ENCODE measurements at places on chromosomes 6 and 20.

GRCh38 chr6:116994447-116994846, 117.4 kb downstream of the RFX6 start:
- no peak for DNase-seq

DNA sequence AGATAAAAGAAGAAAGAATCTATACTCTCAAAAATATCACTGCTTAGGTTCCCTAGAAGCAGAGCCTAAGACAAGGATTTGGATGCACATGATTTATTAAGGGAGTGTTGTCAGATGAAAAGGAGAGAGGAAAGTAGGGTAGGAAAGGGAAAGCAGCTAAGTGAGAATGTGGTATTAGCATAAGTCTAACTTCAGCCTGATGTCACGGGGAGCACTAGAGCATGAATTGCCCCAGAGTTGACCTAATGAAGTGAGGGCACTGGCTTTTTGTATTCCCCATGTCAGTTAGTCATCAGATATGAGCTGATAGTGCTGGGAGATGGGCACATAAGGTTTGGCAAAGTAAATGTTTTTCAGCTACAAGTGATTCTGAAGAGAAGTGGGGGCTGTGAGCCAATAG, 129.0 kb upstream of the THEMIS start:
- no peak for DNase-seq

DNA sequence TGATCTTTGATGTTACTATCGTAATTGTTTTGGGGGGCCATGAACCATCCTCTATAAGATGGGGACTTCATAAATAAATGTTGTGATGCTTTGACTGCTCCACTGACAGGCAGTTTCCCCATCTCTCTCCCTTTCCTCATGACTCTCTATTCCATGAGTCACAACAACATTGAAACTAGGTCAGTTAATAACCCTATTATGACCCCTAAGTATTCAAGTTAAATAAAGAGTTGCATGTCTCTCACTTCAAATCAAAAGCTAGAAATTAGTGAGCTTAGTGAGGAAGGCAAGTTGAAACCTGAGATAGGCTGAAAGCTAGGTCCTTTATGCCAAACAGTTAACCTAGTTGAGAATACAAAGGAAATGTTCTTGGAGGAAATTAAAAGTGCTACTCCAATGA, 491.0 kb downstream of the HAO1 start:
- DNase-seq: no peak

GRCh38 chr6:89433252-89434149, 549 bp downstream of the ANKRD6 start:
- peak; percentile 52 for DNase-seq

GRCh38 chr6:149053848-149054558, 263.5 kb upstream of the TAB2 start:
- DNase-seq: no peak

GRCh38 chr6:156347656-156348055, 429.5 kb upstream of the ARID1B start:
- DNase-seq: no peak

- DNase-seq: no peak
These were observed 27.3 kb downstream of the RRBP1 start for GRCh38 chr20:17654649-17655285.

DNA sequence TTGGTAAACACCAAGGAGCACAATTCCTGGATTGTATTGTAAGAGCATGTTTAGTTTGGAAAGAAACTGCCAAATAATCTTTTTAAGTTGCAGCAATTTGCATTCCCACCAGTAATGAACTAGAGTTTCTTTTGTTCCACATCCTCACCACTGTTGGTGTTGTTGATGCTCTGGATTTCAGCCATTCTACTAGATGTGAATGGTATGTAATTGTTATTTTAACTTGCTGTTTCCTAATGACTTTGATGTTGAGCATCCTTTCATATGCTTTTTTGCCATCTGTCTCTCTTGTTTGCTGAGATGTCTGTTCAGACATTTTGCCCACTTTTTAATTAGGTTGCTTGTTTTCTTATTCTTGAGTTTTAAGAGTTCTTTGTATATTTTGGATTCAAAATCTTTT, 1654.1 kb downstream of the GRIK2 start:
- no peak for DNase-seq

DNA sequence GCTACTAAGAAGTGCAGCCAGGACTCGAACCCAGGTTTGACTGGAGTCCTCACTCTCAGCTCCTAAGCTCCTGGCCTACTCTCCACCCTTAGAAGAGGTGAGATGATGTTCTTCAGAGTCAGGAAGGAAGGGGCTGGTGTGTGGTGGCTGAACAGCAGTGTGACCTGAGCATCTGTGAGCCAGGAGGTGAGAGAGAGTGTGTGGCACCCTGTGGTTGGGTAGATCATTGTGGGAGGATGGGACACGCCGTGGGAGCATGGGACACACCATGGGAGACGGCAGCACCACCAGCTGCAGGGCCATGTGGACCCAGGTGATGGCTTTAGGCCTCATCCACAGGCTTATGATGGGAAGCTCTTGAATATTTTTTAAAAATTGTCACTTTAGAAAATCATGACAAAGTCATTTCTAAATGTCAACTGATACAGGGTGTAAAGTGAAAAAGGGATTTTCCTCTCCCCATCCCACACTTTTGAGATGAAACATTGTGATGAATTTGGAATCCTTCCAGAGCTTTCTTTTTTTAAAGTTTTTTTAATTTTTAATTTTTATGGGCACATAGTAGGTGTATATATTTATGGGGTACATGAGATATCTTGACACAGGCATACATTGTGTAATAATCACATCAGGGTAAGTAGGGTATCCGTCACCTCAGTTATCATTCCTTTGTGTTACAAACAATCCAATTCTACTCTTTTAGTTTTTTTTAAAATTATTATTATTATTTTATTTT, 31.6 kb downstream of the SRC start:
- no peak for DNase-seq

DNA sequence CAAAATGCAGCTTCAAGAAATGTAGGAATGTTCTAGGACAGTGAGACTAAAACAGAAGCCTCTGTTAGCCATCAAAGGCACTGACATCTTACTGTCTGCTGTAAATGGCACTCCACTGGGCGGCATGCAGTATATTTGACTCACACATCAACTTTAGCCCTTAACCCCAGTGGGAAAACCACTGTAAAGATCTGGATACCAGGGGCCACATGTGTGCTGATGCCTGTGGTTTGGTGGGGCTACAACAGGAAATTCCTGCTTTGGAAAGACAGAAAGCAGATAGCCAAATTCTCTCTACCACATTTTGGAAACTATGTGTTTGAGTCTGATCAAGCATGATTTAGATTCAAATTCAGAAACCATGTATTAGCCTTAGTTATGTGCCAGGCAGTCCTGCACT, 4.3 kb downstream of the PFDN4 start:
- no peak for DNase-seq

GRCh38 chr6:110385458-110385863, 27.3 kb upstream of the METTL24 start:
- DNase-seq: no peak

DNA sequence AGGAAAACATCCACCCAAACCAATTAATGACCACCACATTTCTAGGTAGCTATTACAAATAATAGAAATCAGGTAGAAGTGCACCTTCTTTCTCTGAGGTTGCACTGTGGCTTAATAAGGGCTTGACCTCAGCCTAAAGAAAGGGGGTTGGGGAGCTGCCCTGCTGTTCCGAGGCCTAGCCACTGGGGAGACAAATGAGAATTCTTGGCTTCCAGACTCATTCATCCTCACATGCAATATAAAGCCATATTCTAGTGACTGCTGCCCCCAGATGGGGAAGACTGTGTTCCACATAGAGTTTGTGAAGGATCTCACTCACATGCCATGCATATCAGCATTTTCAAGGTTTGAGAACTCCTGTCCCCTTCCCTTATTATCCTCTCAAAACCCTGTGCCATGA, 22.9 kb downstream of the SAYSD1 start:
- DNase-seq: no peak

DNA sequence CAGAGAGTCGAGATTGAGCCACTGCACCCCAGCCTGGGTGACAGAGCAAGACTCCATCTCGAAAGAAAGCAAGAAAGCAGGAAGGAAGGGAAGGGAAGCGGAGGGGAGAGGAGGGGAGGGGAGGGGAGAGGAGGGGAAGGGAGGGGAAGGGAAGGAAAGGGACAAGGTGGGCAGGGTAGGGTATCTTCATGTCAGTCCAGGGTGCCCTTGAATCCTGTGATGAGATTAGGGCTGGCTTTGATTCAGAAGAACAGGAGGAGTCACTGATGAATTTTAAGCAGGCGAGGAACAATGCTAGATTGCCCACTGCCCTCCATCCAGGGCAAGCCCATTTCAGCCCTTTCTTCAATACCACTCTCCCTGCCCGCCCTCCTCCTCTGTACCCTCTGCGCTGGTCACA, 35.0 kb upstream of the EPB41L1 start:
- no peak for DNase-seq

DNA sequence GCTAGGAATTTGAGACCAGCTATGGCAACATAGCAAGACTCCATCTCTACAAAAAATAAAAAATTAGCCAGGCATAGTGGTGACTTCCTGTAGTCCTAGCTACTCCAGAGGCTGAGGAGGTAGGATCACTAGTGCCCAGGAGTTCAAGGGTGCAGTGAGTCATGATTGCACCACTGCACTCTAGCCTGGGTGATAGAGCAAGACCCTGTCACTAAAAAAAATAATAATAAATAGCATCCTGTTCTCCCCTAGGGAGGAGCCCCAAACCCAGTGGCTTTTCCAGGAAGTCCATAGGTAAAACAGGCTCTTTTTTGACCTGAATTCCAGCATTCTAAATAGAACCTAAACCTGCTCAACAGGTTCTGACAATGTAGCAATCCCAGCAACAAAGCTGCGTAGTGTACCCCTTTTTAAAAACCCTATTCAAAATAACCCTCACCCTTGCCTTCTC, 192.0 kb downstream of the ALDH8A1 start:
- no peak for DNase-seq

DNA sequence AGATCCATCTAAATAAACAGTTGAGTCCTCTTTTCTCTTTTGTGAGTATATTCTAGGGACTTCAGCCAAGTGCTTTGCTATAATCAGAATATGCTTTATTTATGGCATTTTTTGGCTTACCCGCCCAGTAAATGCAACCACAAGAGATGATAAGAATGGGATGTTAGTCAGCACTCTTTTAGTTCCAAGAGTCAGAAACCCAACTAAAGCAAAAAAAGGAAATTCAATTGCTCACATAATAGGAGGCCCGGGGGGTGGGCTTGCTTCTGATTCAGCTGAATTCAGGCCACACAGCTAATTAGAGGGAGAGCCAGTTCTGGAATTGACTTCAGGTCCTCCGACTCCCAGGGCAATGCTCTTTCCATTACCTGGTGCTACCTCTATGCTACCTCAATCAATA, 250.6 kb downstream of the FARS2 start:
- no peak for DNase-seq

DNA sequence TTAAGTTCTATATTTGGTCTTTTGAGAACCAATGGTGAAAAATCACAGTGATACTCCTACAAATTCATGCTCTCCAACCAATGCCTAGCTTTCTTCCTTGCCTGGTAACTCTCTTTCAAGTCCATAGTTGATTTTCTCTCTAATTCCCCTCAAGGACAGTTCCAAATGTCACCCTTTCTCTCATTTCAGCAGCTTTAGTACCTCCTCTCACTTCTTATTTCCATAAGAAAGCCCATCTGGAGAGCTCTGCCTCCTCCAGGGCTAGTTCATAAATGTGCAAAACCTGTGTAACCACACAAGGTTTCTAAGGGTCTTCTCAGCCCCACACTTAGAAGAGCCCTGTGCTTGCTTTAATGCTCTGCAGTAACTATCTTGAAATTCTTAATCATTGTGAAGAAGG, 155.4 kb upstream of the PLCB4 start:
- no peak for DNase-seq

DNA sequence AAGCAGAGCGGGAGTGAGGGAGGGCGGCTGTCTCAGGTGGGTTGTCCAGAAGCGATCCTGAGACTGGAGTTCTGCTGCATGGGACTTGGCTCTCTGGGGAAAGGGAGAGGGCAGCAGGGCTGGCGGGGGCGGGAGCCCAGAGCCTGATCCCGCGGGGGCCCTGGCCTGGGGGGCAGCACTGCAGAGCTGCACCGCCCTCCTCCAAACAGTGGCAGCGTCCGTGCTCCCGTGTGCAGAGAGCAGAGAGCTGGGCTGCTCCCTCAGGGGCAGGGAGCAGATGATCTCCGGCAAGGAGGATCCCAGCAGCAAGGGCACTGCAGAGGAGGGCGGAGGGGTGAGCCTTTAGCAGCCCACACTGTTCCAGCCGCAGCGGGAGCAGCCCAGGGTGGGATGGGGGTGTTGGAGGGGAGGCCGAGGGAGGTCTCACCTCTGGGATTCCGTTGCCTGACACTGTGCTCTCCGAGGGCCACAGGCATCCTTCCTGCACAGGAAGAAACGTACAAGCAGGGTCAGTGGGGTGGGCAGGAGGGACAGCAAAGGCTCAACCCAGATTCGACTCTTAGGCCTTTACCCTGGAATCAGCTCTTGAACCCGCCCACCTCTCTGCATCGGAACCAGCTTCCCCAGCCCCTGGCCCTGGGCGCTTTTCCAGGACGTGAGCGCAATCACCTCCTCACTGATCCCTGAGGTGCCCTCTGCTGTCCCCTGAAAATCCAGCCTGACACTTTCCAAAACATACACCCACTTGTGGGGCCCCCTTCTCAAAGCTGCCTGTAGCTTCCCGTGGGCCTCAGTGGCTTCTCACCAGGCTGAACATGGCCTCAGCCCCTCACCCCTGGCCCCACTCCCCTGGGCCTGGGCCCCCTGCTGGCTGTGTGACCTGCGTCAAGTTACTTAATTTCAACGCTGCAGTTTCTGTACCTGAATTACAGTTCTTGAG, 32.6 kb upstream of the ZBP1 start:
- DNase-seq: no peak

DNA sequence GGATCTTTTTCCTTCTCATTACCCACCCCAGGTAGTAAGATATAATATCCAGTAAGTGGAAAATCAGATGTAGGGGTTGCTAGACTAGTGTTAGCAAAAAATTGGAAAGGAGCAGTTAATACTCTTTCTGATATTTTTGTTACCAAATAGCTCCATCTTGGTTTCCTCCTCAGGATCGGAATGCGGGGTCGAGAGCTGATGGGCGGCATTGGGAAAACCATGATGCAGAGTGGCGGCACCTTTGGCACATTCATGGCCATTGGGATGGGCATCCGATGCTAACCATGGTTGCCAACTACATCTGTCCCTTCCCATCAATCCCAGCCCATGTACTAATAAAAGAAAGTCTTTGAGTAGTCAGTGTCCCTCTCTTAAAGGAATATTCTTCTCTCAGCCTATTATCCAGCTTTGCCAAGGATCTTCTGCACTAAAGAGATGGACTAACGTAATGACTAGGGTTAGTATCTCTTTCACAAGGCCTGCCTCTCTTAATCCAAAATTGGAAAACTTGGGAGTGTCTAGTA, 1.5 kb downstream of the ROMO1 start:
- DNase-seq: no peak

All from cerebellar nuclear complex (tissue), 1 donor.